Psoas muscle (tissue), 8 donors: ENCODE measurements at places on chromosomes 12 and 14. TPM values are rescaled to one million over a fixed set of nuclear protein-coding genes. Genes with fewer than 3 reads are reported as not detected.

DNA sequence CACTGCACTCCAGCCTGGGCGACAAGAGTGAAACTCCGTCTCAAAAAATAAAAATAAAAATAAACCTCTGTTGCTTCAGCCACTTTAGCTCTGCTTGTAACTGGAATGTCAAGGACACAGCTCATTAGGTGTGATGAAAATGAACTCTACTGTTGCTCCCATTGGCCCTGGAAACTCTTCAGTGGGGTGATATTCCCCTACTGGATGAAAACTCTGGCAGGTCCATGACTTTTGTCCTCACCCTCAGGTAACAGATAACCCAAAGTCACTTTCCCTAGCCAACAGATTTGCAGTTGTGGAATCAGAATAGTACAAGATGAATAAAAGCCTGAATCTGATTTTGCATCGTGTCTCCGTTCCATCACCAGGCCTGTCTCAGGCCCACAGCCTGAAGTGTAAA is 92.1 kb upstream of the CEP83 start:
- no peak for DNase-seq

DNA sequence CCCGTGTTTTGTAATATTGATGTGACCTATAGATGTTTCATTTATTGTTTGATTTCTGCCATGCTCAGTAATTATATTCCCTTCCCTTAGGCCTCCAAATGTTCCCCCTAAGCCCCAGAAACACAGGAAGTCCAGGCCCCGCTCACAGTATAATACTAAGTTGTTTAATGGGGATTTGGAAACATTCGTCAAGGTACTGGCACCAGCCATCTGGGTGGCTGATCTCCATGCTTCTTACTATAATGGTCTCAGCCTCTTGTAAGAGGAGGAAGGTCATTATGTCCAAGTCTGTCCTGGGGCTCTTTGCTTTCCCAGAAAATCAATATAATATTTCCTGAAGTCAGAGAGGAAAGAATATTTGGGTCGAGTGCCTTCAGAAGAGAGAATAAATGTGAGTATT is 130.9 kb downstream of the KICS2 start:
- DNase-seq, result no peak

- DNase-seq, result no peak
Measured at GRCh38 chr12:40552868-40553267, 139.4 kb upstream of the CNTN1 start.

GRCh38 chr14:22657861-22658260 is 13.7 kb upstream of the OR6J1 start:
- DNase-seq, result no peak

GRCh38 chr14:21057803-21058675 is at the start of gene RNASE8:
Gene RNASE8, plus strand, starts transcription at chr14:21057822. Its CDS starts 71 bp downstream, at chr14:21057893.
- no peak for DNase-seq

GRCh38 chr12:32025906-32026305 is 66.7 kb downstream of the RESF1 start:
- DNase-seq, result no peak

- no peak for DNase-seq
Measured at GRCh38 chr14:97010491-97011160, 213.4 kb downstream of the VRK1 start.

The INHBE gene
- 1.4 TPM for polyA plus RNA-seq

The OR11H6 gene
- not detected for polyA plus RNA-seq
